ENCODE measurements at places on chromosomes 11 and 22. TPM values are rescaled to one million over a fixed set of nuclear protein-coding genes. Genes with fewer than 3 reads are reported as not detected.
A peak's percentile ranks its signal among the peaks of the same experiment; 100 is the strongest.

PCNX3 gene
- 52.2 TPM for total RNA-seq

- no peak for DNase-seq
Observed at GRCh38 chr11:79699246-79699645, 258.4 kb upstream of the TENM4 start.

DNA sequence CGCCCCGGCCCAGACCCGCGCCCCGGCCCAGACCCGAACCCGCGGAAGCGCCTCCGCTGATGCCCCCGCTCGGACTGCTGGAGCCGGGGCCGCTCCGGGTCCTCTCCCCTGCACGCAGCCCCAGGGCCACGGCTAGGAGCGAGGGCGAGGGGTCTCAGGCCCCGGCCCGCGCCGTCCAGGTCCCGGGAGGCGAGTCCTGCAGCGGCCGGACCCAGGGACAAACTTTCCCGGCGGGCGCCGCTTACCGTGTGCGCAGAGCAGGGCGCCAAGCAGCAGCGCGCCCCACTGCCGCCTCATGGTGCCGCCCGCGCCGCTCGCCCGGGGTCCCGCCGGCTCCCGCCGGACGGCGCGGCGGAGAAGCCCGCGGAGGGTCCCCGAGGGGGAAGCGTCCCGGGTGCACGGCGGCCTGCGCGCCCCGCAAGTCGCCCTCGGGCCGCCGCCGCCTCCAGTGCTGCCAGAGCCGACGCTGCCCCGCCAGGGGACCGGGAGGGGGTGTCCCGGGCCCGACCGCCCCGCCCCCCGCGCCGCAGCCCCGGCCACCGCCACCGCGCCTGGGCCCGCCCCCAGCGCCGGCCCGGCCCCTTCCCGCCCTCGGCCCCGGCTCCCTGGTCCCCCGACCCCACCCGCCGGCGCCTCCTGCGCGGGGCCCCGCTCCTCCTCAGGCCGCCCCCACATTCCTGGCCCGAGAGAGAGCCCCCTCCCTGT lies at the start of gene LRP4:
Gene LRP4, minus strand, starts transcription at position 468 of the 705 bp plus-strand sequence. Its CDS starts 171 bp downstream, at position 297.
- no peak for DNase-seq

SLC17A6 gene
- not detected for total RNA-seq

GRCh38 chr22:18075720-18076497 lies 1.9 kb upstream of the PEX26 start:
- DNase-seq, result peak; percentile 64

RBX1 gene
- total RNA-seq, result 41.4 TPM

DNA sequence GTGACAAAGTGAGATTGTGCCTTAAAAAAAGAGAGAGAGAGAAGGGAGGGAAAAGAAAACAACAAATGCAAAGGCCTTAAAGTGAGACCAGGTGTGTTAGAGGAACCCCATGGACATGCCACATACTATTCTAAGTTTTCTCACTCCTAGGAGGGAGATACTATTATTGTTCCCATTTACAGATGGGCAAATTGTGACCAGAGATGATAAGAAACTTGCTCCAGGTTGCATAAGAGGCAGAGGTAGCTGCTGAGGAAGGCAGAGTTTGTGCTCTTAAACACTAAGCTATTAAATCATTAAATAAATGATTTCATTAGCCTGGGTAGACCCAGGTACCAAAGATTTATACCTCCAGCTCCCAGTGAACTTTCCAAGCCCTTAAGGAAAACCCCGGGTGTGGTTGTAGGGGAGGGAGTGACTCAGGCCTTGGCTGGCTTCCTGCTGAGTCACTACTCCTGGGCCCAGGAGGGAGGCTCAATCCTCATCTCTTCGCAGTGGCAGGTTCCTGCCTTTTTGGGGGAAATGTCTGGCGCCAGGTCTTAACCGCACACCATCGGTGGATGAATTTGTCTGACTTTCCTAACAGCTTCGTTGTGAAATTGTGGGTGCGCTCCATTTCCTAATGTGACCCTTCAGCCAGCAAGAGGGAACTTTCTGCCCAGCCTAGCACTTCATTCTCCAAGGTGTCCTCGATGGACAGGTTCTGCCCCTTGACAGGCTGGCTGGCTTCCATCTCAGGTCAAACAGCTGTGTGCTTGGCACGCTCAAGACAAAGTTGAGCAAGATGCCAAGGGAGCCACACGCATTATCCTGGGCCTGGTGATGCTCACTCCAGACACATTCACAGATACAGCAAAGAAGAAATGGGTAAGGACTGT lies 33.4 kb upstream of the PTPRJ start:
- DNase-seq, result peak; percentile 91

- no peak for DNase-seq
Observed at GRCh38 chr11:68798221-68798813, 43.4 kb downstream of the CPT1A start.

- no peak for DNase-seq
Observed at GRCh38 chr11:16713594-16713993, 24.9 kb upstream of the C11orf58 start.

- DNase-seq, result no peak
Observed at GRCh38 chr11:328012-328411, 7.4 kb upstream of the IFITM3 start.

DNA sequence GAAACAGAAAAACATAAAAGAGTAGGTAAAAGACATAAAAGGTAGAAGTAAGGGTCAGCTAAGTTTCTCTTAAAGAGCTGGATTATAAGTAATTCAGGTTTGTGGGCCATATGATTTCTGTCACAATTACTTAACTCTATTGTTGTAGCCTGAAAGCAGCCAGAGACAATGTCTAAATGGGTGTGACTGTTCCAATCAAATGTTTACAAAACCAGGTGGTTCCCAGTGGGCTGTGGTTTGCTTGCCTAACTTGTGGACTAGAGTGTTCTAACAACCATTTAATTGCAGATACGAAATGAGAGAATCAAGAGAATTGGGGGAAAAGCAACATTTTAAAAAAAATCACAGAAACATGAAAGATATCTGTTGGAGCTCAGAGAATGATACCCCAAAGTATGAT lies 22.6 kb downstream of the OR6M1 start:
- no peak for DNase-seq

GRCh38 chr11:134150195-134150903 lies 73.4 kb downstream of the NCAPD3 start:
- DNase-seq, result no peak

DNA sequence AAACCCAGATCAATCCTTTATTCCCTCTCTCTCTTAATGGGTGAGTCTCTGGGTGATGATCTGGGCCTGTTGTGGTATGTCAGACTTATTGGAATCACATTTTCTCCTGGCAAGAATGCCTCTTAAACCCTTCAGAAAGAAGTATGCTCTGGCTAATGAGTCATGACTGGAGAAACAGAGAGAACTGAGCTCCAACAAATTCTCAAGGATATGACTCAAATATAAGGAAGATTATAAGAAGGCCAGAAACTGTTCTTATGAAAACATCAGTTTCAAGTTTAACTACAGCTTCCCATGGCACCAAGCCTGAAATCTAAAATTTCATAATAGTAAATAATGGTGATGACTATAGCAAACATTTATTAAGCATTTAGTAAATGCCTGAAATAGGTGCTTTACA lies 83.9 kb downstream of the OR5AK2 start:
- no peak for DNase-seq

Measured in upper lobe of left lung (tissue), 6 donors.